Activated CD4-positive, alpha-beta T cell treated with anti-CD3 and anti-CD28 coated beads for 36 hours (primary cell): ENCODE measurements at places on chromosomes 12 and 14. TPM values are rescaled to one million over a fixed set of nuclear protein-coding genes. Genes with fewer than 3 reads are reported as not detected.
A peak's percentile ranks its signal among the peaks of the same experiment; 100 is the strongest.

DNA sequence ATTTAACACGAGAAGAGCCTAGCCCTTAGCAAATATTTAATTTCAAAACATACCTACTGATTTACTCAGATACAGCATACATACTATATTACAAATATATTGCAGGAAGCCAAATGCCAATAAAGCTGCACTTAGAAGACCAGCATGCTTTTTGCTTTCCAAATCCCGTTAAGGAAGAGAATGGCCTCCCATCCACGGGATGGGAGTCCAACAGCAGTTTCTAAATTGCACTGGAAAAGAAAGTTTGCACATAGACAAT, 156.3 kb upstream of the FOXN3 start:
- DNase-seq: no peak

GRCh38 chr12:113091506-113091905, 35.0 kb downstream of the DTX1 start:
- DNase-seq: no peak

GRCh38 chr12:53204351-53204750, 2.7 kb downstream of the ITGB7 start:
- no peak for DNase-seq

DNA sequence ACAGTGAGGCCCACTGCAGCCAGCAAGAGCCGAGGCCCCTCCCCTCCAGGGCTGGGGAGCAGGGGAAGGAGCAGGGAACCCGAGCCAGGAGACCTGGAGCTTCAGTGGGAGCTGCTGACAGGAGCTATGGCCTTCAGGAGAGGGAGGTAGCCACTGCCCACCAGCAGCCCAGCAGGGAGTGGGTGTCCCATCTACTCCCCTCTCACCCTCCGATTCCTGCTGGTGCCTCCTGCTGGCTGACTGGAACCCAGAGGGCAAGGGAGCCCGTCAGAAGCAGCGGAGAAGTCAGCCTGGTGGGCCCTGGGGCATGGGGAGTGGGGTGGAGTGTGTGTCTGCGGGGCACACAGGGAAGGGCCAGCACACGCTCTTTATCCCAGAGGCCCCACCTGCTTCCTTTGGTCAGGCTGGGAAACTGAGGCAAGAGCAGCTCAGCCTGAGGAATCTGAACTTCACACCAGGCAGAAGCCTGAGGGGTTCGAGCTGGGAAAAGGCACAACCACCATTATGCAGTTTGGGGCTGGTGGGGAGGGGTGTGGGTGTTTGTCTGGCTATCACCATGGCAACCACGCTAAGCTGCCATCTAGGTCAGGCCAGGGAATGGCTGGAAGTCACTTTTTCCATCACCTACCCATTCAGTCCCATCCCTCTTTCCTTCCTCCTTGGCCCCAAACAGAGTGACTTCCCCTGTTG, 36.8 kb upstream of the PLEKHG6 start:
- no peak for DNase-seq

- DNase-seq: peak; percentile 56
Measured at GRCh38 chr14:32252030-32252670, 49.1 kb upstream of the RNU6-8 start.

GRCh38 chr12:63045020-63045860, 105.8 kb downstream of the AVPR1A start:
- no peak for DNase-seq

GRCh38 chr12:74415633-74416032, 122.0 kb upstream of the ATXN7L3B start:
- DNase-seq: no peak

- no peak for DNase-seq
Measured at GRCh38 chr12:115467531-115467930, 783.6 kb upstream of the TBX3 start.

GRCh38 chr12:71220260-71220659, 62.5 kb upstream of the TSPAN8 start:
- no peak for DNase-seq

DNA sequence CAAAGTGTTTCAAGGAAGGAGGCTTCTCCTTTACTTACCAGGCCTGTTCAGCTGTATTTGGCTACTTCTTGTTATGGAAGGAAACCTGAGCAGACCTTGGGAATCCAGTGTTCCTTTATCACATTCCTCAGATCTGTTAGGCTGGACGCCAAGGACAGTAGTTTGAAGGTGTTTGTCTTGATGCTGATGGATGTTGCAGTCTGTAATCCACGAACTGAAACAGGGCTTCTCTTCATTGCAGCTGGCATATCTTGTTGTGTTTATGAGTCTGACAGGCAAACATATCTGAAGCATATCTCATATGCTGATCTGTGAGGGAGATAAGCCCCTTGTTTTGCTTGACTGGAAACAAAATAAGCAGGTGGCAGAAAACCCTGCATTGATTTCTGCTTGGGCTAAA, 904.3 kb downstream of the NRXN3 start:
- no peak for DNase-seq

DNA sequence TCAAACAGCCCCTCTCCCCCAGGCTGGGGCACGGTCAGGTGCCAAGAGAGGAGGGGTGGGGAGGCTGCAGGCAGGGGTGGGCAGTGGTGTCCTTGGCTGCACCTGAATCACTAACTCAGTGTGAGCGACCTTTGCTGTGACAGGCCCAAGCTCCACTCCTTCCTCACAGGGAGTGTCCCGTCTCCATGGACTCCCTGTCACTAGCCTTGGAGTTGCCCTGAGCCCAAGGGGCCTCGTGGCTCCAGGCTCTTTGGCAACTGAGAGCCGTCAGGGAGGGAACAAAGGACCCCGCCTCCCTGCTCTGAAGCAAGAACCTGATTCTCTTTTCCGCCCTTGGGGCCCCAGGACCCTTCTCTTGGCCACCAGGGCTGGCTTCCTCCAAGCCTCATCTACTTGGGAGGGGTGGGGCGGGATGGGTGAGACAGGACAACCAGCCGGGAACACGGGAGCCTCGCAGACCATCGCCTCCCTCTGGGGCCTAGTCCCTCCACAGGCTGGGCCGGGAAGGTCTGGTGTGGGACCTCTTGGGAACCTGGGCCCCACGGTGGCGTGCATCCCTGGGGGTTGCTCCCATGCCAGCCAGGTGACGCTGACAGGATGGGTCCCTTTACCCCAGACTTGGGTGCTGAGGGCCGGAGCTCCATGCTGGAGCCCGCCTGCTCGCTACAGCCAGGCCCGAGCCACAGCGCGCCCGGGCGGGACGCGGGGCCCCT, 935 bp upstream of the ADSS1 start:
- no peak for DNase-seq

The FBLN5 gene
- 3.0 TPM for total RNA-seq

The ANKS1B gene
- 0.19 TPM for total RNA-seq

The KLRF1 gene
- total RNA-seq: not detected

The RASSF9 gene
- total RNA-seq: not detected

The IFI27L1 gene
- total RNA-seq: 27.1 TPM

The SVOP gene
- total RNA-seq: not detected

The BICDL1 gene
- 132 TPM for total RNA-seq

The DIO3 gene
- not detected for total RNA-seq
